Stimulated activated CD4-positive, alpha-beta T cell treated with anti-CD3 and anti-CD28 coated beads, TNF-alpha, amount 100 ng/mL, for 48 hours (primary cell): ENCODE measurements at places on chromosomes 2 and 18.

DNA sequence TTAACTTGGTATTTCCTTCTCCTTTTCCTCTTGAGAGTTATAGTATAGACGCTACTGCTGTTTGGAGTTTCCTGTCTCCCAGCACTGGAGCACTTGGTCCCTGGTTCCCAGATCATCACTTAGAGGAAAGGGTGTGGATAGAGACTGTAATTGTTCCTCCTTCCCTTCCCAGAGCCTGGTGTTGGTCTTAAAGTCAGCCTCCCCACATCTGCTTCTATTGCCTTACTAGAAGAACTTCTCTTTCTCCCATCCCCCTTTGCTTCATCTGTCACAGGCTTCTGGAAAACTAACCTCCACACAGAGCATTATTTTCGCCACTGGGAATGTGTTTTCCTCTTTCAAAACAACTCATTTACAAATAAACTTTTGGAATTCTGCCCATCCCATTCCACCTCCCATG is 131.0 kb downstream of the CCDC85A start:
- DNase-seq = no peak

DNA sequence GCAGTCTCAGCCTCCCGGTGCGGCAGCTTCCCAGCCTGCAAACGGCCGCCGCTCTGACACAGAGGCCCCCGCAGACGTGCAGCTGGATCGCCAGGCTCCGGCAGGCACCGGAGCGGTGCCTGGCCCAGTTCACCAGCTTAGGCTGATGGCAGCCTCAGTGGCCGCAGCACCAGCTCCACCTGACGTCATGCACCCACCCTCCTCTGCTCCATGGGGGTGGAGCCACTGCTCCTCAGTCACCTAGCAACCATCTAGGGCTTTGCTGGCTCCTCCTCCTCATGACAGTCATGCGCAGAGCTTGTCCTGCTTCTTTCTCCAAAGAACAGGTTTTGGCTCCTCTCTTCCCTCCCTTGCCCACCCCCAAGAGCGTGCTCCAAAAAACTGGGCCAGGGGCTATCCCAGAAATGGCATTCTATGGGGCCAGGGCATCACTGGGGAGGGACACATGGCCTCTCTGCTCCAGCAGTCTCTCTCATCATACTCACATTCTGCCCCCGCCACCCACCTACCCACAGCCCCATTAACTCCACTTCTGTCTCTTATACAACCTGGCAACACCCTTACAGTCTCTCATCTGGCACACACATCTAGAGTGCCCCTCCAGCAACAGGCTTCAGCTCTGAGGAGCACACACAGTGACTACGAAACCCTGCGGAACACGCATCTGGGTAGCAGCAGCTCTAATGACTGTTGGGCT is 5.5 kb downstream of the DCTN1 start:
- DNase-seq = no peak

GRCh38 chr2:144102386-144102785 is 417.5 kb downstream of the ZEB2 start:
- no peak for DNase-seq

- DNase-seq = no peak
Measured at GRCh38 chr2:35989503-35989902, 366.1 kb upstream of the CRIM1 start.

DNA sequence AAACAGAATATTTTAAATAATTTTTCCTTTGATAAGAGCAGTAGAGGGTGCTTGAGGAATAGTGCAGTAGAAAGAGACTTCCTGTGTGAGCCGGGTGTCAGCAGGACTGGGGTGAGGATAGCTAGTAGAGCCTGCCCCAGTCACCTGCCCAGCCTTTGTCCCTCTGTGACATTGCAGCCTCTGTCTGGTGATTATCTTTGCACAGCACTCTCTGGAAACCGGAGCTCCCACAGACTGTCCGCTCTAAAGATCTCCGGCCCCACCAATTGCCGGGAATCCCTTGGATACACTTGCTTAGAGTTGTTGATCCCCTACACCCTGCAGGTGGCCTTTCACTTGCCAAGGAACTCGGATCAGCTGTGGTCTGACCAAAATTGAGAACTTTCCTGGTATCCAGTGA is 1081.3 kb upstream of the TMEFF2 start:
- DNase-seq = no peak

DNA sequence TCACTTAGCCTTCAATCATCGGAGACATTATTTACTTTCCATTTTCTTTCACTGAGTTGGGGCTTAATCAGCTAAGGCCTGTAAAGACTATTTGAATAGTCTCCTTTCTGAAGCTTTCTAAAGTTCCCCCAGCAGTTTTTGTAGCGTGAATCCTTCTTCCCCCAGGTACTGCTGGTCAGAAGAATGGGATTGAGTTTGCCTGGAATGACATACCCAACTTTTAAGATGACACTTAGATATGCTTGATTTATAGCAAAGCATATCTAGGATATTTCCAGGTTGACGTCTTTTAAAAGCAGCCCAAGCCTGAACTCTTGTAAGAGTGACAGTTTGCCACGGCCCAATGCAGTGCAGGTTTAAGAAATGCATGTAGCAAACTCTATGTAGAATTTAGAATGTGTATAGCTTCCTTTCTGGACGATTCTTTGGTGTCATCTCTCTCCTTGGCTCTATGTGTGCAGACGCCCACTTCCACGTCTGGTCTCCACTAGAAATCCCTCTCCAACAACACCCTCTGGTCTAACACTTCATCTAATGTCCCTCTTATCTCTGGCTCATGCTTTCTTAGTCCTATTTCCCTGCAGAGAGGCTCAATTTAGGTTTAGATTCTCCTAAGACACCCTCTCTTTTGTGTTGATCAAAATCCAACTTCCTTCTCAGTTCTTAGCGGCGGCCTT is 175.0 kb upstream of the CYRIA start:
- no peak for DNase-seq

- no peak for DNase-seq
Measured at GRCh38 chr2:225457482-225457881, 58.0 kb downstream of the NYAP2 start.
